ENCODE measurements at places on chromosomes 11 and 22. TPM values are rescaled to one million over a fixed set of nuclear protein-coding genes. Genes with fewer than 3 reads are reported as not detected.

GRCh38 chr11:59857439-59858434 lies 8.6 kb downstream of the TCN1 start:
- DNase-seq = no peak

The ADM2 gene
- not detected for total RNA-seq

- no peak for DNase-seq
Observed at GRCh38 chr11:15821451-15821850, 534.9 kb downstream of the SOX6 start.

DNA sequence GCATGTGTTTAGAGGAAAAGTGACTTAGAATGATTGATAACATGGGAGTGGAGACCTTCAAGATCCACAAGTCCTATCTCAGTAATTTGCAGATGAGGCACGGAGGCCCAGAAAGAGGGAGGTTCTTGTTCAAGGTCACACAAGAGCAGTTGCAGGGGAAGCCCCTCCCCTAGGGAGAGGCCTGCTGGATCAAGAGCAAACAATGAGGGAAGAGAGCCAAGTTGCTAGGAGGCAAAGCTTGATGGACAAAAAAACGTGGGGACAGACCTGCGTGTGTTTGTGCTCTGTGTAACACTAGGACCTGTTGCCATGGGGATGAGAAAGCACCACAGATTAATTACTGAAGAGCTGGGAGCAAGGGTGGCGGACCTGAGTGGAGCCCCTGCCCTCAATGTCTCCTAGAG lies 6.4 kb upstream of the MFRP start:
- peak; percentile 70 for DNase-seq

The SPTBN2 gene
- 170 TPM for total RNA-seq

DNA sequence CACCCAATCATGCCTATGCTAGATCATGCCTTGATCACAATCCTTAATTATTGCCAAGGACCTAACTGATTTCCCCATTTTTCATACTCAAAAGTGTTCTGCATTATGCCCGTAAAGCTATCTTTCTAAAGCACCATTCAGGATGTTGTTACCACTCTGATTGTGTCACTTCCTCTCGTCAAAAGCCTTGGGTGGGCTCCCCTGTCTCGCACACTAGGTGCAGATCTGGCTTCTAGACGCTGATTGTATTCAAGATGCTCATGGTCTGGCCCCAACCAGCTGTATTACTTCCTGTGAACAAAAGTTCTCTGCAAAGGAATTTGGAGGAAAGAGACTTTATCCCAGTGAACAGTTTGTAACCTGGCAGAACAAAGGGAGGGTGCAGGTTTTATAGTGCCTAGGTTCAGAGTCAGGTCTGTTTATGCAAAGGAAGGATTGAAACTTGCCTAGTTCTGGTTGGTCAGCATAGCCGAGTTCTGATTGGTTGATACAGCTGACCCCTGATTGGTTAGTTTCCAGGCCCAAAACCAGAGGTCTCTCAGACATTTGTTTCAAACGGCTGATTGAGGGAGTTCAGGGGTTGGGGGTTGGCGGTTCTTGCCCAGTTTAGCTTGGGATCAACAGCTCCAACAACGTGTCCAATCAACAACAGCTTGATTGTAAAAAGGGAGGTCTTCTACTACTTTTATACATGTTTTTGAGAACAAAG lies 25.4 kb downstream of the ATG13 start:
- no peak for DNase-seq

GRCh38 chr22:40855071-40855978 lies 1.1 kb downstream of the ST13 start:
- no peak for DNase-seq

GRCh38 chr11:1564535-1565172 lies 7.4 kb downstream of the DUSP8 start:
- no peak for DNase-seq

The CXCR5 gene
- total RNA-seq = not detected

- DNase-seq = no peak
Observed at GRCh38 chr11:45921561-45922424, 663 bp upstream of the LARGE2 start.

The MS4A3 gene
- total RNA-seq = 0.41 TPM

GRCh38 chr22:38943201-38943600 lies 14.2 kb upstream of the APOBEC3A start:
- DNase-seq = no peak

Data from frontal cortex (tissue), 4 donors.